Brain microvascular endothelial cell (primary cell): ENCODE measurements at places on chromosomes 3 and 15.

- no peak for DNase-seq
Observed at GRCh38 chr15:88133795-88134194, 122.7 kb downstream of the NTRK3 start.

DNA sequence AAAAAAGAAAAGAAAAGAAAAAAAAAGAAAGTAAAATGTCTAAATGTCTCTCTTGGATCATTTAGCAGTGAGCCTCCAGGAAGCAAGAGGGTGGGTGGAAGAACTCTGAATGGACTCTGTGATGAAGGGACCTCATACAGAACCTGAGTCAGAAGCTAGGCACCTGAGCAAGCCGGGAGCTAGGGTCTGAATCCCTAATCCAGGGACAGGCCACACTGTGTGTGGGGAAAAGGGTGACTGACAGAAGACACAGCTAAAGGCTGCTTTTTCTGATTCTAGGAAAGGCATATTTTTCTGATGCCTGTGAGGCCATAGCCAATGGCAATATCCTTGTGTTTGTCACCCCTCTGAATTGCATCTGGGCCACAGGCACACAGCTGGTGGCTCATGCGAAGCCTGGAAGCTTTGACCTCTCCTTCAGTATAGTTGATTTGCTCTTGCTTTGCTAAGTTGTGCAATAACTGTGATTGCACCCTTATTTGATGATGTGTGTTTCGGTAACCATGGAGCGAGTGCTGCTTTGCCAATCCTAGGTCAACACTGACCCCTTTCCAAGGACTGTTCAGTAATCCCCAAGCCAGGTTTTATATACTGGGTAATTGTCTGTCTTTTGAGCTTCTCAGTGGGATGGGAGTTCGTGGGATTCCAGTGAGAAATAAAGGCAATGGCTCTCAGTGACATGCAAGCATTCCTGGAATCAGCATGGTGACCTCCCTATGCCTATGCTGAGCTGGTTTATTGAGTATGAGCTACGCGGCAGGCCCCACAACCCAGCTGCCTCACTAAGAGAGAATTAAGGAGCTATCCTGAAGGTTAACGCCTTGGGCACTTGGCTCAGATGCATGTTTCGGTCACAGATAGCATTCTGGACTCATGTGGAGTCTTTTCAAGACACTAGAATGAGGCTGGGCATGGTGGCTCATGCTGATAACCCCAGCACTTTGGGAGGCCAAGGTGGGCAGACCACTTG lies 49.0 kb upstream of the OSBPL11 start:
- no peak for DNase-seq

GRCh38 chr3:157069846-157070677 lies 89.9 kb downstream of the CCNL1 start:
- DNase-seq = no peak

GRCh38 chr3:32856355-32856889 lies 38.6 kb downstream of the TRIM71 start:
- DNase-seq = no peak

DNA sequence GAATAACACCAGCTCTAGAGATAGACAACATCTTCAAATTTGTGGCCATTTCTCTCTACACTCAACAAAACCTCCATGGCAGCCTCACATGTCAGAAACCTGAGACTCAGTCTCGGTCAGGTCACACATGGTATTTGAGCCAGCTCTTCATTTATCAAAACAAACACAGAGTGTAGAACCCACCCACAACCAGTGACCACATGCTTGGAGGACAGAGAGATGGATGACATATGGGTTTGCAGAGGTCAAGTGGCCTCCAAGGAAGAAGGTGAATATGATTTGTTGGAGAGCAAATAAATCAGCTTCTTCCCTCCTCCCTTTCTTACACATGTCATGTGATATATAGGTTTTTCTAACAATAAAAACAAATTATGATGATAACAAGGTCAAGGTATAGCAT lies 278.1 kb upstream of the LRTM1 start:
- DNase-seq = no peak

DNA sequence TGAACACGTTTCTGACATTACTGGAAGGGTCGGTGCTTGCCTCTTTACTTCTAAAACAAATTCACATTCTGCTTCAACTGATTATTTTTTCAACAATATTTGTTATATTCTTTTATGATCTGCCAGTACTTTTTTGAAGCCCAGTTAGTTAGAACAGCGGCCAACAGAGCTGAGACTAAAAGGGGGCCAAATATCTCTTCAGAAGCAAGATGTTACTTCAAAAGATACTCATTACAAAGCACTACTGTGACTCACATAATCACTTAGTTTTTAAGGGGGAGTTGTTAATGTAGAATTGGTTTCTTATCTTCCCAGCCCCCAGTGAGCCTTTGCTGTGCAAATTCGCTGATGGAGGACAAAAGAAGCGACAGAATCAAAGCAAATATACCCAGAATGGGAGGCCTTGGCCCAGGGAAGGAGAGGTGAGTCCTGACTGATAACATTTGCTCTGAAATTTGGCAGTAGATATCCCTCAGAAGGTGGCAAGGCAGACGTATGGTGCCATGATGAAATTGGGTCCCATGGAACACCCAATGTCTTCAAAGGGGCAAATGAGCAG lies 587.8 kb downstream of the RBMS3 start:
- DNase-seq = no peak

DNA sequence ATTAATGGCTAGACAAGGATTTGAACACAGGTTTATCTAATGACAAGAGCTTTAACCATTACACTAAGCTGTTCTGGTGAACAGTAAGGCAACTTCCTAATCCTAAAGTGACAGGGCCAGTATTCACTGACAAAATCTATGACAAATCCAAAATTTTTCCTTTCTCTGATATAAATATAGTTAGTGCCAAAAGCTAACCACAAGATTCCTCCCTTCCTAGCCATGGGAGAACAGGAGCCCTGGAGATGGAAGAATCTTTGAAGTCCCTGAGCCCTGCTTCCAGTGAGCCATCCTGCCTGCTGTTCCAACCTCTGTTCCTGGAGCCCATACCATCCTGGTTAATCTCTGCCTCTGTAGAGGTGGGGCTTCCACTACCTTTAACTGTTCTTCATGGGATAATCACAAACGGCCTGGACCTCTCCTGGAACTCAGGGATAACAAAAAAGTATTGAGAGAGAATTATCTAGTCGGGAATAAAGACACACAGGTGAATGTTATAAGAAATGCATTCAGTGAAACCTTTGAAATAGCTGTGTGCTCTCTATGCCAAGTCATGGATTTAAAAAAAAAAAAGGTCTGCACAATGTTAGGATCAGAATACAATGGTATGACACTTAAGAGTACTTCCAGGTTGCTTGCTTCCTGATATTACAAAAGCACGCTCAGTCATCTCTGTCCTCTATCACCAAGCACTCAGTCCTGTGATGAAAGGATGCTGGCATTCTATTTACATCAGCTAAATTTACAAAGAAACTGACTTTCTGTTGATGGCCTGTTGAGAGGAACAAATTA lies 235.8 kb downstream of the SUCLG2 start:
- no peak for DNase-seq

- no peak for DNase-seq
Observed at GRCh38 chr3:82942041-82942440, 1180.6 kb upstream of the GBE1 start.

- no peak for DNase-seq
Observed at GRCh38 chr15:66942649-66943390, 122.6 kb upstream of the SMAD3 start.

DNA sequence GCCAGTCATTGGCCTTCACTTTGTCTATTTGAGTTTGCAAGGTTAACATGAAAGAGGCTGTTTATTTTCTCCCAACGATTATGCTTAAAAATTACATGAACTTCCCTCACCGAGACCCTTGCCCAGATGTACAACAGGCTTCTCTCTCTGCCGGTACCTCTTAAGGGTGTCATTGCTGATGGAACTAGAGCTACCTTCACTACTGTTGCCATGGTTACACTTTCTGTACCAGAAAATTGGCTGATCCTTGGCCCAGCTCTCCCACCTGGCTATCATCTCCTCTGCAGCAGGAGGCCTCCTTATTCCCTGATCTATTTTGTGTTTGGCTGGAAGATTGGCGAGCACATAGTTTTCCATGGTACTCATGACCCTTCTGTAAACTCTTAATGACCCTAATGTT lies 24.0 kb upstream of the LIPC start:
- no peak for DNase-seq

DNA sequence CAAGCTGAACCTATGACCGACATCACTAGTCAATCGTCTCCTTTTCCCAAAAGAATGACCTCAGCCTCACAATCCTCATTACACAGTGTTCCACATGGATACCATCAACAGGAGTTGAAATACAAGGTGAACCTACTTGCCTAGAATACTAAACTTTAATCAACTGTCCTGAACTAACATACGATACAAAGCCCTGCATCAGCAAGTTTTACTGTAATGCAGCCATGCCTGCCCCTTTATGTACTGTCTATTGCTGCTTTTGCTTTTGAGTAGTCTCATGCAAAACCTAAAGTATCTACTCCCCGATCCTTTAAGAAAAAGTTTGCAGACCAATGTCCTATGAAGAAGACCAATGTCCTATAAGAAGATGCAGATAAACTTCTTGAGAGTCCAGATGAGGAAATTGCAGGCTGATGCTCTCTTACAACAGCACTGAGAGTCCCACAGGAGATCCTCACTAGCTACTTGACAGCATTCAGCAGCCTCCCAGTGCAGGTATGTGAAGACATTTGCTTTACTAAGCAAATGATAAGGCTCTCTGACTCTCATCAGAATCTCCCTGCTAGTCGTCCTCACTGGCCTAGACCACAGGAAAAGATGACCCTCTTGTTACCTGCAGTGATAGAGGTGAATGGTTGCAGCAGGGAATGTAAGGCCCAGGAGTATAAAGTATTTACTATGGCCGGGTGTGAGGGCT lies 23.6 kb downstream of the SUCLG2 start:
- no peak for DNase-seq

DNA sequence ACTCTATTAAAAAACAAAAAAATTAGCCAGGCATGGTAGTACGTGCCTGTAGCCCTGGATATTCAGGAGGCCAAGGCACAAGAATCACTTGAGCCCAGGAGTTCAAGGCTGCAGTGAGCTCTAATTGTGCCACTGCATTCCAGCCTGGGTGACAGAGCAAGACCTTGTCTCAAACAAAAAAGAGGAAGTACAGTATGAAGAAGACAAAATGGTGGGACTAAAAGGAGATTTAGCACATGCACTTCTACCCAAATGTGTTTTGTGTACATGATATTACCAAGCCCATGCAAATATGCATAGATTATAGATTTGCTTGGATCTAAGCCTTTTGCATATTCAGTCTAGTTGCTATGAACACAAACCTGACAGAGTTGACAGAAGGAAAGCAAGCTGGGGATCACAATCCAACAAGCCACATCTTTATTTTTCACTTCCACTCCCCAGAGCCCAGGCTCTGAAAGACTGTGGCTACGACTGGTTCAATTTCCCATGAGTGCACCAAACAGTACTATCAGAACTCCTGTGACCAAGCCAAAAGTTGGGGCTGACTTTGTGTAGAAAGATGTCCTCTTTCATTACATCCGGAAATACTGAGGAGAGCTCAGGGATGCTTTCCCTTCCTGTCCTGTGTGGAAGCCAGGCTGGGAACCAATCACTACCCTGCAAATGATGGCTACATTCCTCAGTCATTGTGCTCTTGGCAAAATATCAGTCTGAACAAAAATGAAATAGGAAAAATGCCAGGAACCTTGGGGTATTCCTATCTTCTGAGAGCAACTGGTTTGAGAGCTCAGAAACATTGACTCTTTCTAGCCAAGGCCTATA lies 49.4 kb downstream of the TGM4 start:
- no peak for DNase-seq

DNA sequence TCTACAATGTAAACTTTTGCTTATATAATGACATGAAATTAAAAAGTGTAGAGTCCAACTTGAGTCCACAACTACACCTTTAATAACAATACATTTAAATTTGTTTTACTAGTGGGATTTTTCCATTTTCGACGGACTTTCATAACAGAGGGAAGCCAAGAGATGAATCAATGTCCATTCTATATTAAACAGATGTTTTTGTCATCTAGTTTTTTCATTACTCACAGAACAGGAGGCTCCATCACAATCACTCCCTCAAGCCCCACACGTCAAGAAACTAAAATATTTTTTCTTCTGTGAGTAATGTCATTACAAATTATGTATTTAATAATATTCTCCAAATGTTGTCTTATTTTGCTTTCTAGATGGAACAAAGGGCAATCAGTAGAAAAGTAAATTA lies 932.9 kb downstream of the ROBO1 start:
- no peak for DNase-seq

DNA sequence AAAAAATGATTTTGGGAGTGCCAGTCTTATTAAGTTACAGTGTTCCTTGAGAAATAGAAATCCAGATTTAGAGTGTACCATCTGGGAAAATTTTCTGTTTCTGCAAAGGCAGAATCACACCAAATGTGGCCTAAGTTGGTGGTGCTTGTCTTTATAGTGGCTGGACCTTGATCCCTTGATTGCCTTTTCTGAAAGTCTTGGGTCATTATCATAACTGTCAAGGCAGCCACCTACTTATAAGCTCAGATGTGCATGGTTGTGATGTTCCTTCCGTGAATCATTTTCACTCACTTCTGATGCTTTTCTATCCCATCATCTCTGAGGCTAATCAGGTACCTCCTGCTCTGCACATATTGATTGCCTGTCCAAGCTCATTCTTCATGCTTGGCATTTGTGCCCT lies 20.1 kb downstream of the CMSS1 start:
- DNase-seq = no peak

DNA sequence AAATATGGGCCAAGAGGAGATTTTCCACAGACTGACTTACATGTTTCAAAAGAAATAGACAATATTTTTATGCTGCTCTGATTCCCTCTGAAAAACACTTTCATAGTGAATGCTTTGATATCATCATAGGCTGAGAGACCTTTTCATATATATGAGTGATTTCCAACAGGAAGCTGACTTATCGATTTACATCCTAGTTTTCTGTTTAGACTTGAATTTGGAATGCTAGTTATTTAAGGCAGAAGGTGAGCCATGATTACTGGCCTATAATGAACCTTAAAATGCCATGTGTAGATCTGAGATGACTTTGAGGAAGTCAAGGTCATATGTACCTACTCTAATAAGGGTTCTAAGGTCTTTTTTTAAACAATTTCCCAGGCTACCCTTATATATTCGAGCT lies 1126.1 kb downstream of the ROBO1 start:
- DNase-seq = no peak

- no peak for DNase-seq
Observed at GRCh38 chr3:100695696-100696095, 13.6 kb upstream of the TFG start.

- no peak for DNase-seq
Observed at GRCh38 chr15:44500555-44500954, 36.4 kb upstream of the EIF3J start.

DNA sequence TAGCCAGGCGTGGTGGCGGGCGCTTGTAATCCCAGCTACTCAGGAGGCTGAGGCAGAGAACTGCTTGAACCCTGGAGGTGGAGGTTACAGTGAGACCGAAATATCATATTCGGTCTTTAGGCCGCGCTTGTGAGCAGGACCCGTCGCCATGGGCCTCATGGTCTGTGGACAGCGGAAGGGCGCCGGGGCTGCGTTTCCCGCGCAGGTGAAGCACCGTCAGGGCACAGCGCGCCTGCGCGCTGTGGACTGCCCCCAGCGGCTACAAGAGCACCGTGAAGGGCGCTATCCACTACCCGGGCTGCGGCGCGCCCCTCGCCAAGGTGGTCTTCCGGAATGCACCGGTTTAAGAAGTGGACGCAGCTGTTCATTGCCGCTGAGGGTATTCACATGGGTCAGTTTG lies 482.0 kb upstream of the NAALADL2 start:
- DNase-seq = no peak
